ENCODE measurements at places on chromosomes 12 and 14.

- DNase-seq, result no peak
These were observed 278.8 kb downstream of the ZFP36L1 start for GRCh38 chr14:68513838-68514607.

DNA sequence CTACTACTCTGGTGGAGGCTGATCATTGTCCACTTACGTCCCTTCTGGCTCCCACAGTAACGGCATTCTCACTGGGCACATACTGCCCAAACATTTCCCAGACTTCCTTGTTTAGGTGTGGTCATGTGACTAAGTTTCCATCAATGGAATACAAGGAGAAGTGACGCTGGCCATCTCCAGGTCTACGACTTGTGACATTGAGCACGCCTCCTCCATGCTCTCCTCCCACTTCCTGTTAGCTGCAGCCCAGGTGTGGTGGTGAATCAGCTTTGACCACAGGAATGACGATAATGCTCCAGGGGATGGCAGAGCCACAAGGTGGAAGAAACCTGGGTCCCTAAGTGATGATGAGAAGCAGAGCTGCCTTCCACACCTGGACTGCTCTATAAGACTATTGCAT is 6.0 kb upstream of the SLC24A4 start:
- no peak for DNase-seq

- DNase-seq, result no peak
These were observed 68.0 kb downstream of the GRIN2B start for GRCh38 chr12:13913371-13913770.

GRCh38 chr14:21054123-21054767 is 3.4 kb upstream of the RNASE8 start:
- DNase-seq, result no peak

GRCh38 chr12:72717036-72717435 is 444.9 kb downstream of the TRHDE start:
- no peak for DNase-seq

- DNase-seq, result no peak
These were observed 227.7 kb upstream of the HMGA2 start for GRCh38 chr12:65596514-65597091.

DNA sequence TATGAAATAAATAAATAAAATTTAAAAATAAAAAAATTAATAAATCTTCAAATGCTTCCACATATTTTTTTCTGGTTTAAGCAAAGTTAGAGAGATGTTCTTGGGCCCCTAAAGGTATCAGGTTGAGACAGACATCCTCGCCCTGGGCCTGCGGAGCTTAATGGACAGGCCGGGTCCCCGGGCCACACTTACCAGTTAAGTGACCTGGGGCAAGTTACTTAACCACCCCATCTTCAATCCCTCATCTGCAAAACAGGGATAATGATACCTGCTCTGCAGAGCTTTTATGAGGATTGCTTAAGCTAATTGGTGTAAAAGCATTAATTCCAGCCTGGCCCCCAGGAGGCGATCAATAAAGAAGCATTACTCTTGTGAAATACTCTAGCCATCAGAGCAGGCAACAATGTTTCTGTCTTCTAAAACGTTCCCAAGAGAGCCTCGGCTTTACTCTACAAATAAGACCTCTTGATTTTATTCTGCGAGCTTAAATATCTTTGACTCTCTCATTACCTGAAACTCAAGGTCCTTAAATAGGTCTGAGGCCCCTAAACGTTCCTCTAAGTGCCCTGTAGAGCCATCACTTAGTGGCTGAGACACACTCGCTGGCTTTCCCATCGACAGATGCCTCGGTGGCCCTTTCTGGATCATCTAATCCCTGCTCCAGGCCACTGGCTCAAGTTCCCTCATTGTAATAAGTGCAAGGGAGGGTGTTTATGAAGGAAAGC is 81.1 kb upstream of the DIO3 start:
- DNase-seq, result no peak

- peak; percentile 7 for DNase-seq
These were observed 217.9 kb upstream of the BTG1 start for GRCh38 chr12:92363295-92364146.

DNA sequence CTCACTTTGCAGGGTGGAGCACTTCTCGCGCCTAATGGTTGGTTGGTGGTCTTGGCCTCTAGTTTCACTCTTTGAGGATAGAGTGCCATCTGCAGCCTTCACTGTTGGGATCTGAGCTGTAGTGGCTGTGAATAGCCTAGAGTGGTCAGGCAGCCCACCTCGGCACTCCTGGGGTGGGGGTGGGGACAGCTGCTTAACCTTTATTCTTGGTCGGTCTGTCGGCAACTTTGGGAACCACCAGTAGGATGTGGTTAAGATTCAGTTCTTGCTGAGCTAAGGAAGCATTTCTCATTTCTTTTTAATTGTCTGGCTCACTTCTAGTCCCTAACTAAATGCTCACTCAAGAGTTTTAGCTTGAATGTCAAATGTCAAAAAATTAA is 21.1 kb downstream of the TMBIM6 start:
- DNase-seq, result no peak

- no peak for DNase-seq
These were observed 96.0 kb upstream of the SLC38A4 start for GRCh38 chr12:46921764-46922133.

DNA sequence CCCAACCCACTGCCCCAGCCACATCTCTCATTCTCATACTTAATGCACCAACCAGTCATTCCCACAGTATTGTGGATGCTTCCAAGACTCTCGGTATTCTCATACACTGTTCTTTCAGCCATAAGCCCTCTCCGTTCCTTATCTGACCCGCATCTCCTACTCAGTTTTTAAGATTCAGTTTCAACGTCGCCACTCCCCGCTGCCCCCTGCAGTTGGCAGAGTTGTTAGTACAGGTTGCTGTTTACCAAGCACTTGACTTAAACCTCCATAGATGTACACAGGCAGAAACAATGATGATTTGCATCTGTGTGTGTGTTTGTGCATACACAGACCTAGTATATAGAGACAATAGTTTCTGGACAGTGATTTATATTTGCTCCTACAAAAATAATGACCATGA is 40.2 kb downstream of the PAH start:
- DNase-seq, result no peak

- no peak for DNase-seq
These were observed 82.3 kb downstream of the SSPN start for GRCh38 chr12:26277506-26278246.

GRCh38 chr12:75974323-75975187 is 57.0 kb downstream of the PHLDA1 start:
- no peak for DNase-seq

DNA sequence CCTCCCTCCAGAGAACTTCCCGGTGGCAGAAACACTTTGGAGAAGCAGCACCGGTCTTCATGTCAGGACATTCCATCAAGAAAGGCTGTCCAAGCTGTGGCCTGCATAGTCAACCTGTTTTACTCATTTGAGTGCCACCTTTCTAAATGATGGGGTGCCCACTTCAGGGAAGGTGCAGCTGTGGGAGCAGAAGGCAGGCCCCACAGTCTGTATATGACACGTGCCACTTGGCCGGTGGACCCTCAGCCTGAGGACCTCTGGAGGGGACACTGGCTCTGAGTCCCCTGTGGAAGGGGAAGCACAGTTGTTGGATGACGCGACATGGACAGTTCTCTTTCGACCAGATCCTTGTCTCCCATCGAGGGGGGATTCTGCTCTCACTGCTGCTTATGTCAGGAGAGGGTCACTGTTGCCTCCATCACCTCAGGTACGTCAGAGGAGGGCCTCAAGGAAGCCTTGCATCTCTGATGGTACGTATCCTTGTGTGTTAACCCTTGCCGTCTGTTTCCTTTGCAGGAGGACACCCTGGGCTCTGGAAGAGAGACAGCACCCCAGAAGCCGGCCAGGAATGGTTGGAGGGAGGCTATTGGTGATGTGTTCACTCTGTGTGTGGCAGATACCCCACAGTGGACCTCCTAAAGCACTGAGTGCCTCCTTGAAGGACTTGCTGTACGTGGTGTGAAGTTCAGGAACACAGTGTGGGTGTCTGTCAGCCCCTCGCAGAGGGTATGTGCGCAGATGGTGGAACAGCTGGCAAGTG is 132.1 kb upstream of the RTL1 start:
- DNase-seq, result no peak

DNA sequence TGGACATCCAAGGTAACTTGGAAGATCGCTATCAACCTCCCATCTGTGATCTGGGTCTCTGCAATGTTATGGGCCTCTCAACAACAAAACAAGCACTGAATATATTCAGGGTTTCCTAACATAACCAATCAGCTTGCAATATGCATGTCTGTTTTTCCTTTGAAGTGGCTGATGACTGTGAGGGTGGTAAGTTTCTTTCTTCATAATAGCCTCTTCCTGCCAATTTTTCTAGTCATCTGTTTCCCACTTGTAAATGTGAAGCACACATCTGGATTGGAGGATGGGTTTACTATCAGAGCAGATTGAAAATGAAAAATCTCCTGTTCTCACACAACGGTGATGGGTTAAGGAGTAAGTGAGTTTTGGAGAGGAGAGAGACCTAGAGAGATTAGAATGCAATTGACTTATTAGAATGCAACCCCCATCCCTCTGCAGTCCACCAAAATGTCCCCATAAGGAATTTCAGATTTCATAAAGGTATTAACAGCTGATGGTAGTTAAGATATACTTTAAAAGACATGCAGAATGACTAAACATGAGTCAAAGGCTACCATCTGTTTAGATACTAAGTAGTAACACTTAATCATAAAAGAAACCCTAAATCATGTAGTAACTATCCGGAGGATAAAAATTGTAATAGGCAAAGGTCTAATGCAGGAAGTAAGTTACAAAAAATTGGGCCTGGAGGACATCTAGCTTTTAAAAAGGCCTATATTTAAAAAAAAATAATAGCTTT is 58.4 kb upstream of the SAV1 start:
- peak; percentile 1 for DNase-seq

DNA sequence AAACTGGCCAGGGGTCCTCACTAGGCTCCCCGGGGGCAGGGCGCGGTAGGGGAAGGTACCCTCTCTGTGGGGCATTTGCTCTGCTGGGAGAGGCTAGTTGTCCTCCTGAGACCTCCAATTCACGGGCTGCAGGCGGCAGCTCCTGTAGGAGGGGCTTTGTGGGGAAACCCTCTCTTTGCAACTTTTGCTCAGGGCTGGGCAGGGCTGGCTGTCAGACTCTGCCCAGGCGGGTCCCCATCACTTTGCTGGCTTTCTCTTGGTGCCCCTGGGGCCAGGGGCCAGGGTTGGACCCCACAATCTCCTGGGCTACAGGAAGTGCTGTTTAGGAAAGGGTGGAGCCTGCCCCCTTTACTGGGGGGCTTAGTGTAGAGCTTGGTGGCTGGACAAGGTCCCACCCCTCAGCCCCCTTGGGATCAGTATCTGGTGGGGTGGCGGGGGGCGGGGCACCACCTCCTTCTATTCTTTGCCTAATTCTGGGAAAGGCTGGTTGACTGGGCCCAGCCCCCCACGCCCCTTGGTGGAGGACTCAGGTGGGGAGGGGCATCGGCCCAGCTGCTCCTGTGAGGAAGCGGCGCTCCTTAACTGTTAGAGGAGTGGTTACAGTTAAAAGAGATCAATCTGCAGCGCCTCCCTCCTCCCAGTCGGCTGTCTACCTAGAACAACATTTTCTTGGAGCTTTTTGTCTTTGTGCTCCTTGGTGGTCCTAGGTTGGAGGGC is 918.7 kb downstream of the AACS start:
- no peak for DNase-seq

GRCh38 chr12:48389409-48389808 is 38.7 kb upstream of the ZNF641 start:
- DNase-seq, result no peak

GRCh38 chr12:123998344-123998990 is 25.5 kb downstream of the ZNF664 start:
- no peak for DNase-seq

GRCh38 chr12:56104815-56105608 is 653 bp downstream of the PA2G4 start:
- no peak for DNase-seq

- no peak for DNase-seq
These were observed 1004.2 kb downstream of the TMEM121 start for GRCh38 chr14:106530423-106531107.

- no peak for DNase-seq
These were observed 39.2 kb upstream of the DYRK2 start for GRCh38 chr12:67609226-67609870.

GRCh38 chr14:62143245-62143644 is 381.0 kb downstream of the SNAPC1 start:
- peak; percentile 47 for DNase-seq

- no peak for DNase-seq
These were observed 135.6 kb upstream of the HIF1A start for GRCh38 chr14:61559641-61560201.

DNA sequence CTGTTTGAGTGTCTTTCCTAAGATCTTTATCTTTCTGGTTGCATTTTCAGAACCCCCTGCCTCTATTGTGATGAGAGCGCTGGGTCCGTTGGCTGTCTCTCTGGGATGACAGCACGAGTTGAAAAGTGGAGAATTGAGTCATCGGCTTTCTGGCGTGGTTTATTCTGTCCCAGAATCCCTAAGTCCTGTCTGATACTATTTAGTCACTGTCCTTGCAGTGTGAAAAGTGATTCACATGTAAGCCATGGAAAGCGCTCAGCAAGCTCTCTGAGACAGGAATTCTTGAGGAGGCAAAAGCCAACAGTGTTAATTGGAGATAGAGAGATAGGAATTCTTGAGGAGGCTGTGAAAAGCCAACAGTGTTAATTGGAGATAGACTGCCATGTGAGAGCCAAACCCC is 121.7 kb downstream of the CHST11 start:
- DNase-seq, result peak; percentile 96

- no peak for DNase-seq
These were observed 25.6 kb downstream of the SINHCAF start for GRCh38 chr12:31300341-31300740.

DNA sequence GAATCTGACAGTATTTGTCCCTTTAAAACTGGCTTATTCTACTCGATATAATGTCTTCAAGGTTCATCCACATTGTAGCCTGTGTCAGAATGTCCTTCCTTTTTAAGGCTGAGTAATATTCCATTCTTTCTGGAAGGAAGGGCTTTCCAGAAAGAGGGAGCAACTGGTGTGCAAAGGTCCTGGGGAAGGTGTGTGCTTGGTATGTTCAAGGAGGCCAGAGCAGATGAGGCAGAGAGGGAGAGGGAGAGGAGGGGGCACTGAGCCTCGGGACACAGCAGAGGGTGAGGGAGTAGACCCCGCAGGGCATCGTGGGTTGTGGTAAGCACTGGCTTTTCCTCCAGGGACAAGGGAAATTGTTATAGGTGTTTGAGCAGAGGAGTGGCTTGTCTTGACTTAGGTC is 90.9 kb upstream of the NCOR2 start:
- DNase-seq, result no peak

DNA sequence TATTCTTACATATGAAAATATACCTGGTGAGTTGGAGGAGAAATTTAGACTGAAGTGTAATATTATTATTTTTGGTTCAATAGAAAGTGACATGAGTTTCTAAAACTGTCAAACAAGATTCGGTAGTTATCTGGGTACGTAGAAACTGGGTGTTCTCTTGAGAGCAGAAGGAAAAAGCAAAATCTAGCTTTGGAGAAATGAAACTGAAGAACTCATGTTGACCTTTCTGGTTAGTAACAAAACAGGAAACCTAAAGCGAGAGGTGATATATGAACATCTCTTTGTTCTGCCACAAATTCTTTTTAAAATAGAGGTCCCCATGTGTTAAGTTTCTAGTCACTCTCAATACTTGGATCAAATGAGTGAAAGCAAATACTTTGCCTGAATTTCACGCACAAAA is 401.7 kb downstream of the TRHDE start:
- DNase-seq, result no peak

- DNase-seq, result no peak
These were observed 42.2 kb upstream of the FOS start for GRCh38 chr14:75236467-75236866.

GRCh38 chr12:25725470-25725869 is 172.4 kb upstream of the LMNTD1 start:
- no peak for DNase-seq

GRCh38 chr14:96400495-96400894 is 8.6 kb downstream of the AK7 start:
- DNase-seq, result no peak

GRCh38 chr12:52543985-52544883 is 8.7 kb downstream of the KRT71 start:
- DNase-seq, result no peak
